NCI-H1092 (cell line): ENCODE measurements at places on chromosomes 7 and 10.
A peak's percentile ranks its signal among the peaks of the same experiment; 100 is the strongest.

DNA sequence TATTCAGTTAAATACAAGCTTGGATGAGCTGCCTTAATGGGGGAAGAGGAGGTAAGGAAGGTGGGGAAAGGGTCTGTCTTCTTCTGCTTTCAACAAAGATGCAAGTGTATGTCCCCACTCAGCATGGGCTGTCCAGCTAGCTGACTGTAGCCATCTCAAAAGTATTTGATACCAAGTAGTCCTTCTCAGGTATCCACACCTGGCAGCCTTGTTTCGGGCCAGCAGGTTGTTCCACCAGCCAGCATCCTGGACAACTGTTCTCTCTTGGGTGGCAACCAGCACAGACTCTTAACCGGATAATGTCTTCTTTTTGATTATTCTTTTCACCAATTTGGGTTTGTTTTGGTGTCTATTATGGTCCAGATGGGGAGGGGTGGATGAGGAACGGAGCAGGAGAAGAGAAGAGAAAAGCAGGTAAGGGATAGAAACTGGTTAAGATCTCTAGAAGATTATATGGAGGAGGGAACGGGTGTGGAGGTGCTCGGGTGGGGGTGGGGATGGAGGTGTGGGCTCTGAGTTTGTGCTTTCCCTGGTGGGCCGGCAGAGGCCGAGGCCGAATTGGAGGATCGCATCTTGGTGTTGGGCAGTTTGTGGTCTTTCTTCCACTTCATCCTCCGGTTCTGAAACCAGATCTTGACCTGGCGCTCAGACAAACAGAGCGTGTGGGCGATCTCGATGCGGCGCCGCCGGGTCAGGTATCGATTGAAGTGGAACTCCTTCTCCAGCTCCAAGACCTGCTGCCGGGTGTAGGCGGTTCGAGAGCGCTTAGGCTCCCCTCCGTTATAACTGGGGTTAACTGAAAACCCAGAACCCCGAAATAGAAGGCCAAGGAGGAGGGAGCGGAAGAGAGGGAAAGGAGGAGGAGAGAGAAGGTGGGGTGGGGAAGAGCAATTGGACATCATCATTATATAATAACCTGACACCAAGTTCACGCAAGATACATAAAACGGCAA, 1.5 kb downstream of the HOXA4 start:
- no peak for DNase-seq

DNA sequence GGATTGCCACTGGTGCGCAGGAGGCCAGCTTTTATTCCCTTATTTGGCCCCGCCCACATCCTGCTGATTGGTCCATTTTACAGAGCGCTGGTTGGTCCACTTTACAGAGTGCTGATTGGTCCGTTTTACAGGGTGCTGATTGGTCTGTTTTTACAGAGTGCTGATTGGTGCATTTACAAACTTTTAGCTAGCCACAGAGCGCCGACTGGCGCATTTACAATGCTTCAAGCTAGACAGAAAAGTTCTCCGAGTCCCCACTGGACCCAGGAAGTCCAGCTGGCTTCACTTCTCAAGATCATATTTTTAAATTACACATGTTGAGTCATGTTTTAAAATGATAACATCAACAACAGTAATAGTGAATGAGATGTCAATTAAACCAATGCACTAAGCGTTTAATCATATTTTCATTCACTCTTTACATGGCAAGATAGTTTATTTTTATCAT, 128.3 kb downstream of the CUBN start:
- DNase-seq, result no peak

DNA sequence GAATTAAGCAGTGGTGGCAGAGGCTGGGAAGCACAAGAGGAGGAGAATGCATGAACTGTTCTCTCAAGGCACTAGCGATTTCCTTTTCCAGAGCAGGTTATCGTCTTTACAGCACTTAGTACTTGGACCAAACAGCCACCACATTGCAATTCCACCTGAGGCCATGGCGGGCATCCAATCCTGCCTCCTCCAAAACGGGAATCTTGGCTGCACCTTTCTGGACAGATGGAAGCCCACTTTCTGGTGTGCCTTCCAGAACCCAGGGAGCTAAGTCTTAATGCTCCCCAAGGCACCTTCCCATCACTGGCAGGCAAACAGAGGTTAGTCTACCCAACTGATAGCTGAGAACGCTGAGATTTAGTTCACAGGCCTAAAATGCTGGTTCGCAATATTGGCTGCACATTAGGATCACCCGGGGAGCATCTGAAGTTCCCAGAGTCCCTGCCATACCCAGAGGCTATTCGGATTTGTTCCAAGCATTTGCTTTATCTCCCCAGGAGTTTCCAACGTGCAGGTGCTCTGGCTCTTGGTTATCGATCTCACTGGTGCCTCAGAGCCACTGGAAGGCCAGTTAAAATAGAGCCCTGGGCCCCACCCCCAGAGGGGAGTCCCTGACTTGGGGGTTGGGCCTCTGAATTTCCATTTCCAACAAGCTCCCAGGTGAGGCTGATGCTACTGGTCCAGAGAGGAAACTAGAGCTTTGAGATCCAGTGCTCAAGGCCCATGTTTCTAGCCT, 62.2 kb downstream of the KCNMA1 start:
- DNase-seq, result no peak

GRCh38 chr10:106625751-106626150, 538.8 kb downstream of the SORCS1 start:
- no peak for DNase-seq

DNA sequence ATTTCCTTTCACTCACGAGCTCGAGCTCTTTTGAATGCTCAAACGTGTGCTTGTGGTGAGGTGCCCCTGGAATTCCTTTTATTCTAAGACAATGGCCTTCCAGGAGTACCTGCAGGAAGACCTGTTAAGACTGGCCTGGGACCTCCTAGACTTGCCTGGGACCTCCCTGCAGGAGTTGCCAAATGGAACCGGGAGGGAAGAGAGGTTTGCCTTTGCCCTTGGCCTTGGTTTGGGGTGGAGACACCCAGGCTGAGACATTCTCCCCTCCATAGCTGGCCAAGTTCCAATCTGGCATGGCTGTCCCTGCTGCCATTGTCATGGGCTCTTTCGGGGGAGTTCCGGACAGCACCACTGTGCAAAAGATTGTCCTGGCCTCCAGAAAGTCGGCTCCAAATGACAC, 39.7 kb downstream of the DNAJB12 start:
- DNase-seq, result no peak

GRCh38 chr10:75100764-75101291, 10.6 kb upstream of the SAMD8 start:
- DNase-seq, result no peak

DNA sequence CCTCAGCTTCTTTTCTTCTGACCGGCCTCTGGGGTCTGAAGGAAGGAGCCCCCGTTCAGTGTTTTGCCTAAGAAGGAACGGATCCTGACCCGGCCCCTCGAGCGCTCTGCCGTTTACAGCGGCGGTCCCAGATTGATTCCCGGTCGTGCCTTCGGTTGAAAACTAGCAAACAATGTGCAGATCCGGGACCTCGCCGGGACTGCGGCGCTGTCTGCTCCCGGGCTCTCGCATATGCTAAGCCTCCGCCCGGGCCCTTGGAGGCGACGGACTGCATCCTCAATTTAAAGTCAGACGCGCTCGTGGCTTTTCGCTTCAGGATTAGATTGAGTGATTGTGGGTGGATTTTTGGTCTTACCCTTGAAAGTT, 559 bp downstream of the DBF4 start:
- peak; percentile 61 for DNase-seq

- DNase-seq, result no peak
These were observed 3.7 kb downstream of the GPR26 start for GRCh38 chr10:123669886-123670285.

- DNase-seq, result no peak
These were observed 54.7 kb upstream of the NMT2 start for GRCh38 chr10:15223174-15223573.

DNA sequence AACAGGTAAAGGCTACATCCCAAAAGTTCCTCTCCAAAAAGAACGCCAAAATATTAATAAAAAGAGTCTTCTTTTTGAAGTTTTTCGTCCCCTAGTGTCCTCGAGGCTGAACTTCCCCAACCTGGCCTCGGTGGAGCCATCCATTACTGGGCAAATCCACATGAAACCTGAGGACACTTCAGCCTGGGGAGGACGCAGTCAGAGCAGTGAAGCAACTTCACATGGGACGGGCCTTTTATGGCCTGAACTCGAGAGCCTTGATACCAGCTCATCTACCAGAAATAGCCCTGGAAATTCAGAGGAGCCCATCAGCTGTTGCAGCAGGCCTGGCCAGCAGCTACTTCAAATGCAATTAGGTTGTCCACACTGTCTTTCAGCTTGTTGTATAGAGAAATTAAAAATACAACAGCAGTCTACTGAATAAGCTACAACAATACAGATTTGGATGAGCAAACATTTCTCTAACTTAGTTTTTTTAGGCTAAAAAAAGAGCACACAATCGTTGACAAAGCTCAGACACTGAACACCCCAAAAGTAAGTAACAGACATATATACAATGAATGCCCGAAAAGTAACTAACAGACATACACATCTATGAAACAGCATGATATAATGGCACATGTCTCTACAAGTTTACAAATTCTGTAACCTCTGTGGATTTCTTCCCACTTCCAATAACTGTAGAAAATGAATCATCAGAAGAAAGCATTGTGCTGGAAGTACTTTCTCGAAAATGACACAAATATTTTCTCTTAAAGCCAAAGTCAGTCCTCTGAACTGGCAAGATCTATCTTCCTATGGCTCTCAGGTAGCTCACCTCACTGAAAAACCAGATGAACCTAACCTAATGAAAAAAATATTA, at the start of gene SVIL:
Gene SVIL, minus strand, starts transcription at position 208 of the 862 bp plus-strand sequence. CDS start 79,913 bp downstream, outside the sequence.
- no peak for DNase-seq

DNA sequence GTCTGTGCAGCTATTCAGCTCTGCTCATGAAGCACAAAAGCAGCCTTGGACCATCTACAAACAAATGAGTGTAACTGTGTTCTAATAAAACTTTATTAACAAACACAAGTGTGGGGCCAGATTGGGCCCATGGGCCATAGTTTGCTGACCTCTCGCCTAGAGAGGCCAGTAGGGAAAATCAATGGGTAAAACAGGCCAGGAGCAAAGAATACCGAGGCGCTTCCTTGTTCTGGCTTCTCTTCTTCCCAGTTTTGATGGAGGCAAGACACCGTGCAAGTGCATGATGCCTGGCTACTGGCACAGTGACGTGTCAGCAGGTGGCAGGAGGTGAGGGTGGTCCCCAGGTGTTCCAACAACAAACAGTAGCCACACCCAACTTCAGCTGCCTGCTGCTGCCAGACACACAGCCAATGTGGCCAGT, 94.3 kb upstream of the SDK1 start:
- DNase-seq, result no peak

GRCh38 chr10:96637709-96638108, 50.9 kb upstream of the TM9SF3 start:
- DNase-seq, result no peak

GRCh38 chr10:70066190-70066589, 13.5 kb downstream of the MACROH2A2 start:
- no peak for DNase-seq

DNA sequence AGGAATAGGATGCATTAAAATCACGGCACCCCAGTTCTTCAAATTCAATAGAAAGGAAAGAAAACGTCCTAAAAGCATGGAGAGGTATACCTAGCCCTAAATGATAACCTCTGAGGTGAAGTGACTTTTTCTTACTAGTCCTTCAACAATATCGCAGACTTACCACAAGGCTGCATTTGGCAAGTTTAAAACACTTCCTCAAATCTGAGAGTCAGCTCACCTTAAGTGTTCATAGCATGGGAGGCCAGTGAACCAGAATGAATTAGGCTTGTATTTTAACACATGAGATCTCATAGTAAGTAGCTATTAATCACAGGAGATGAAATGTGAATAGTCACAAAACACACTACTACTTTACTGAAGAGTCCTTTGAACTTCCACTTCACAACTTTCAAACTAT, 124.2 kb downstream of the RNF32 start:
- no peak for DNase-seq

GRCh38 chr10:48594371-48594770, 10.5 kb downstream of the ARHGAP22 start:
- peak; percentile 37 for DNase-seq

- DNase-seq, result no peak
These were observed 176.7 kb downstream of the EMX2 start for GRCh38 chr10:117718986-117719920.

DNA sequence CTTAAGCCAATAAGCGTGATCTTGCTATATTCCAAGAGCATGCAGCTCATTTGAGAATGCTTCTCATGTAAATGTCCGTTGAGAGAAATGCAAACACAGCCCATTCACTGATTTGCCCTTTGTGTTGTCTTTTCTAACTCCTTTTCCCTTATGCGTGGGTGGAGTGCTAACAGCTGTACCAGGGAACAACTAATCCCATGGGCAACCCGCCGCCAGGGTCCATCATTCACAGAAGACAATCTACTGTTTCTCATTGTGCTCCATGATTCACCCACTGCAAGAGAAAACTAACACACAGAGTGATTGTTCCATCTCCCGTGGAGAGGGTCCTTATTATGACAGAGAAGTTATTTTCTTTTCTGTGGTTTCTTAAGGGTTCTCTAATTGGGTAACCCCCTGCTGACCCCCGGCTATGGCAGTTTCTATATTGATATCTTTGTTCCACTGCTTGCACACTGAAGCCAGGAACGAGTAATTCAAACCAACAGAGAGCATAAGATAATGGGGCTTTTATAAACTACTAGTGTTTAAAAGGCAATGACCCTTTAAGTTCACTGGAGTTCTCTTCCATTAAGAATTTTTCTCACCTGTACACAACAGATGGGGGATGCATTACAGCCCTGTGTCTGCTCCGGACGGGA, 298.7 kb downstream of the BAMBI start:
- DNase-seq, result peak; percentile 80

DNA sequence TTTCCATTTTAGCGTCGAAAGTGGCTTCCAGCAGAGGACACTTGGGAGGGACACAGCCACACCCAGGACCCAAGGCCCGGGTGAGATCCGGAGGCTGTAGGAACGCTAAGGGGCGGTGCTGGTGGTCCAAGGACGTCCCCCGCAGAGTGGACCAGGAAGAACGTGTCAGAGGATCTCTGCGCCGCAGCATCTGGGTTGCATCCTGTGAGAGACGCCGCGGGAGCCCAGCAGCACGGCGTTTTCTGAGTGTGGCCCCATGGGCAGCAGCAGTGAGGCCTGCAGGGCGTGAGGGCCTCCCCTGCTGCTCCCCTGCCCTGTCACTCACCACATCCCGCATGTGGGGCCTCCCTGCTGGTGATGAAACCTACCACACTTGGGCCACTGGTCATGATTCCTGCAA, 40.5 kb upstream of the BNIP3 start:
- no peak for DNase-seq

DNA sequence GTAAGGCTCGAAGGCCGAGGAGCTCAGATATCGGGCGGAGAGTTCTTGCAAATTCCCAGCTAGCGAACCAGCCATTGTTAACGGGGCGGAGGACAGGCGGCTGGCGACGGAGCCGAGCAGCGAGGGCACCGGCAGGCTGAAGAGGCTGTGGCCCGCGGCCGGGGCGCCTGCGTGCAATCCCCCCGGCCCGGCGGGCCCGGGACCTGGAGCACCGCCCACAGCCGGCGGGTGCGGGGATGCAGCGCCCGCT, 4.1 kb downstream of the VAX1 start:
- DNase-seq, result no peak

- no peak for DNase-seq
These were observed 14.6 kb upstream of the ZSCAN21 start for GRCh38 chr7:100034871-100035510.

GRCh38 chr7:81956520-81956919, 186.7 kb upstream of the HGF start:
- no peak for DNase-seq
